NCI-H187 treated with DMSO at 0.1 percent for 48 hours (cell line): ENCODE measurements at places on chromosomes 6 and 20.

- no peak for DNase-seq
Measured at GRCh38 chr20:32577023-32577422, 8.1 kb downstream of the NOL4L start.

DNA sequence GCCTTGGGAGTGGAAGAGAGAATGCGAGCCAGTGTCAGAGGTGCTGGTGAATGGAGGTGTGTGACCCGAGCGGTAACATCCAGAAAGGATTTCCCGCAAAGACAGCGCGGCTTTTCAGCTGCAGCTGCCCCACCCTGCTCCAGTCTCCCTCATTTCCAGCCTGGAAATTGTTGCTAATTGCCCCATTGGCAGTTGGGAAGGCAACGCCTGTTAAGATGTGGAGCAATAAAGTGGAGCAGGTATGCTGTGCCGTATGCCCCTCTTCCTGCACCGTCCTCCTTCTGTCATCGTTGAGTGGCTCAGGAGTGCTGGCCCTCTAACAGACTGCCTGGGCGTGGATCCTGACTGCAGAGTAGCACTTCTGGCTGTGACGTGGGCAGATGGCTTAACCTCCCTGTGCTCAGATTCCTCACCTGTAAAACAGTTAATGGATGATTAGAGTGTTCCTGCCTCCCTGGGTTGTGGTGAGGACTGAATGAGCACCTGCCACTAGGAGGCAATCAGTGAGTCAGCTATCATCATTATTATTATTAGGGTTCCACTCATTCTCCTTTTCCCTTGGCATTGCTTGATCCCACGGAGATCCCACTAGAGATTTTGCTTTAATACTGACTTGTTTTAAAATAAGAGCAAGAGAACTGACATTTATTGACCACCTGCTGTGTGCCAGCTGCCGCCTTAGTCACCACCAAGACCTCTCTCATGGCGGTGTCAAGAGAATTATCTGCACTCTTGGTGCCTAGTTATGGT is 11.7 kb downstream of the ARFGEF2 start:
- DNase-seq: peak; percentile 96

GRCh38 chr6:53524455-53524815 is 20.5 kb downstream of the GCLC start:
- no peak for DNase-seq

GRCh38 chr6:132734694-132735236 is 20.9 kb upstream of the VNN1 start:
- no peak for DNase-seq

DNA sequence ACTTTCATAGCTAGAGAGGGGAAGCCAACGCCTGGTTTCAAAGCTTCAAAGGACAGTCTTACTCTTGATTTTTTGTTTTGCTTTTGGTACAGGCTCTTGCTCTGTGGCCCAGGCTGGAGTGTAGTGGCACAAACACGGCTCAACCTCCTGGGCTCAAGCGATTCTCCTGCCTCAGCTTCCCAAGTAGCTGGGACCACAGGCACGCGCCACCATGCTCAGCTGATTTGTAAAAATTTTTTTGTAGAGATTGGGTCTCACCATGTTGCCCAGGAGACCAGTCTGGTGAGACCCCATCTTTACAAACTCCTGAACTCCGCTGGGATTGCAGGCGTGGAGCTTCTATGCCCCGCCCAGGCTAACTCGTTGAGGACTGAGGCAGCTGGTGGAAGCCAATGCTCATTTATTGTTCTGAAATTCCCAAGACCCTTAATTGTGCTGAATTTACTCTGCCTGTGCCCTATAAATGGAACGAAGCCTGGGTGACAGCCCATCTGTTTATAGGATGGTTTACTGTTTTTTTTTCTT is 18.0 kb downstream of the SRSF3 start:
- no peak for DNase-seq

DNA sequence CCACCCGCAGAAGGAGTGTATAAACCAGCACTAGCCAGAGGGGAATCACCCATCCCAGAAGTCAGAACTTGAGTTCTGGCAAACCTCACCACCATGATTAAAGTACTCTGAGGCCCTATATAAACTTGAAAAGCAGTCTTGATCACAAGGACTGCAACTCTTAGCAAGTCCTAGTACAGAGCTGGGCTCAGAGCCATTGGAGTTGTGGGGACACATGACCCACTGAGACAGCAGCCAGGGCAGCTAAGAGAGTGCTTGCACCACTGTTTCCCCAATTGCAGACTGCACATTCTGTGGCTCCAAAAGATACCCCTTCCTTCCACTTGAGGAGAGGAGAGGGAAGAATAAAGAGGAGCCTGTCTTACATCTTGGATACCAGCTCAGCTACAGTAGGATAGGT is 4.7 kb upstream of the MCM9 start:
- DNase-seq: no peak

DNA sequence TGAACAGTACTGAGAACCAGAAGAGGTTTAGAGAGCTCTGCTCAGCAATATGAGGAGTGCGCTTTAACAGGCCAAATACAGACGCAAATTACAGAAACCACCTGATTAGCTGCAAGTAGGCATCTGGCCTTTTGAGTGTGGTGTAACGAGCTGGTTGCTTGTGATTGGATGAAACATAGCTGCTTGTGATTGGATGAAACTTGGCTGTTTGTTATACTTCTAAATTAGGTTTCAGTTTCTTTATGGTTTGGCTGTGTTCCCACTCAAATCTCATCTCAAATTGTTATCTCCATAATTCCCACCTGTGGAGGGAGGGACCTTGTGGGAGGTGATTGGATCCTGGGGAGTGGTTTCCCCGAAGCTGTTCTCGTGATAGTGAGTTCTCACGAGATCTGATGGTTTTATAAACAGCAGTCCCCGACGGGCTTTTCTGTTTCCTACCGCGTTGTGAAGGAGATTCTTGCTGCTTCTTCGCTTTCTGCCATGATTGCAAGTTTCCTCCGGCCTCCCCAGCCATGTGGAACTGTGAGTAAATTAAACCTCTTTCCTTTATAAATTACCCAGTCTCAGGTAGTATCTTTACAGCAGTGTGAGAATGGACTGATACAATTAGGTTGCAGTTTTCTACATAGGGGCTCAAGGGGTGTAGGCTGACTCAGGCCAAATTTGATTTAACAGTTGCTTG is 655.9 kb upstream of the MAN1A1 start:
- DNase-seq: no peak

- no peak for DNase-seq
Measured at GRCh38 chr6:120990866-120991265, 343.4 kb downstream of the TBC1D32 start.

- DNase-seq: no peak
Measured at GRCh38 chr6:52108128-52108527, 20.7 kb upstream of the PKHD1 start.

DNA sequence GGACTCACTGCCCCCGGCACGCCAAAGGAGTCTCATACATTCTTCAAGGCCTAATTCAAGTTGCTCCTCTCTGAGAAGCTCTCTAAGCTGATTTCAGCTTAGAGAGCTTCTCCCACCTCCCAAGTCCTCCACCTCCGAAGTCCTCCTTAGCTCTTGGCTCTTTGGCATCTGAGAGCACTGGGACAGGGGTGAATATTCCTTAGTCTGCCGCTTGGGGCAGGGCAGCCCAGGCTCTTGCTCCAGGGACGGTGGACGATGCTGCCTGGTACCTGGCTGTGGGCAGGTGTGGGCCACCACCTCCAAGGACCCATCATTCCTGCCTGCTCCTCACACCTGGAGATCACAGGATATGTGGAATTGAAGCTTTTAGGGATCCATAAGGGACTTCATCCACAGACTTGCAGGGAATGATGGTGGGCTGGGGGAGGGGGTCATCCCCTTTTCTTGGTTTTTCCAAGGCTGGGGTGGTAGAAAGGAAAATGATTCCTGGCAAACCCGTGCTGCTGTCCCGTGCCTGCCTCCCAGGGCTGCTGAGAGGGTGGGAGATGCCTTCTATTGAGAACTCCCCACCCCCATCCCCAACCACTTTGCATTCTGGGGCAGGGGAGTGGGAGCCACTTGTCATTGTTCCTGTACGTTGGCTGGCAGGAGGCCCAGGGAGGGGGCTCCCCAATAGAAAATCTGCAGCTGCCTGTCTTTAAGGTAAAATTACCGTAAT is 57.4 kb downstream of the ARHGAP40 start:
- no peak for DNase-seq

GRCh38 chr6:5665667-5666066 is 341.1 kb downstream of the NRN1 start:
- DNase-seq: no peak

DNA sequence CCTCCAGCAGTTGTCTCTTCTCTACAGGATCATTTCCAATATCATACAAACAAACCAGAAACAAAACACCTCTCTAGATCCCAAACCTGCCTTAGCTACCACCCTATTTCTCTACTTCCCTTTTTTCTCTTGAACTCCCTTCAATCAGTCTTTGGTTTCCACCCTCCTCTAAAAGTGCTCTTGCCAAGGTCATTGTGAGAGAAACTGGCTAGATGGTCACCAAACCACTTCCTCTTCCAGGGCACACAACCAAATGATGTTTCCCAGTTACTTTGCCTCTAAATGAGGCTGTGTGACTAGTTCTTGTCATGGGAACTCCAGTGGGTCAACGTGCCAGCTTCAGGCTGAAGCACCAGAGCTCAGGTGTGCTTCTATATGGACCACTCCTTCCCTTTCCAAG is 85.8 kb upstream of the ARMC2 start:
- no peak for DNase-seq

DNA sequence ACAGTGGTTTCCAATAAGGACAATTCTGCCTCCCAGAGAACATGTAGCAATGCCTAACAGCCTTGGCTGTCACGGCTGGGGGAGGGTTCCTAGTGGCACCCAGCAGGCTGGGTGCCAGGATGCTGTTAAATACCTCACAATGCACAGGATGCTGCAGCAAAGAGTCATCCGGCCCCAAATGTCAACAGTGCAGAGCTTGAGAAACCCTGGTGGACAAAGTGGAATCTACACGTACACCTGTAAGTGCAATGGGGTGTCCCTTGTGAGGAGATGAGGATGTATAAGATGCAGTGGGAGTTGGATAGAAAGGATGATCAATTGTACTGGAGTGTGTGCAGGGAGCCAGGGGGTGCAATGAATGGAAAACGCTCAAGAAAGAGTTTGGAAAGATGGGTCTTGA is 142.4 kb downstream of the FNDC1 start:
- no peak for DNase-seq

- no peak for DNase-seq
Measured at GRCh38 chr6:157693867-157694266, 129.2 kb upstream of the SNX9 start.

- DNase-seq: no peak
Measured at GRCh38 chr6:125808060-125808459, 17.3 kb downstream of the NCOA7 start.

DNA sequence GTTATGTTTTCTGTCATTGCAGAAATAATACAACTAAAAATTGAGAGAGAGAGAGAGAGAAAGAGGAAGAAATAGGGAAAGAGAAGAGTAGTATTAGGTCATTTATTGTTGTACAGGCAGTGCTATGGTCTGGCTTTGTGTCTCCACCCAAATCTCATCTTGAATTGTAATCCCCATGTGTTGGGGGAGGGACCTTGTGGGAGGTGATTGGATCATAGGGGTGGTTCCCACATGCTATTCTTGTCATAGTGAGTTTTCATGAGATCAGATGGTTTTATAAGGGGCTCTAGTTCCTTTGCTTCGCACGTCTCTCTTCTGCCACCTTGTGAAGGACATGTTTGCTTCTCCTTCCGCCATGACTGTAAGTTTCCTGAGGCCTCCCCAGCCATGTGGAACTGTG is 677.4 kb upstream of the CHD6 start:
- DNase-seq: no peak

- DNase-seq: no peak
Measured at GRCh38 chr20:1296117-1296610, 30.1 kb downstream of the SNPH start.

GRCh38 chr6:64985726-64986125 is 721.3 kb downstream of the EYS start:
- DNase-seq: no peak

DNA sequence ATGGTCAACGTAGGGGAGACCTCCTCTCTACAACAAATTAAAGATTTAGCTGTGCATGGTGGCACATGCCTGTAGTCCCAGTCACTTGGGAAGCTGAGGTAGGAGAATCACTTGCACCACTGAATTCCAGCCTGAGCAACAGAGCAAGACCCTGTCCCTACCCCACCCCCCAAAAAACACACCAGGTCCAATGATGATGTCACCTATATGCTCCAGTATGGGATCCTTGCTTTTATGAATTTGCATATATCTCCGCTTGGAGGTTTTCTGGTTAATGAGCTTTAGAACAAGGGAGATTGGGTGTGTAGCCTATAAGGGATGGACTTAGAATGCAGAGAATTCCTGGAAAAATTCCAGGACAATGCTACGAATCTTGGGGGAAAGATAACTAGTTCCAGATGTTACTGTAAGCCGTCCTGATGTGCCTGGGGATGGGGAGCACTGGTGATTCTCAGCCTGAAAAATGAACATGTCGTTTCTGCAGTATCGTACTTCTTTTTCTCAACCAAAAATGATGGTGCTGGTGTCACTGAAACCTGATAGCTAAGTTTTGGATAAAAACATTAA is 61.1 kb downstream of the ZBTB2 start:
- no peak for DNase-seq

DNA sequence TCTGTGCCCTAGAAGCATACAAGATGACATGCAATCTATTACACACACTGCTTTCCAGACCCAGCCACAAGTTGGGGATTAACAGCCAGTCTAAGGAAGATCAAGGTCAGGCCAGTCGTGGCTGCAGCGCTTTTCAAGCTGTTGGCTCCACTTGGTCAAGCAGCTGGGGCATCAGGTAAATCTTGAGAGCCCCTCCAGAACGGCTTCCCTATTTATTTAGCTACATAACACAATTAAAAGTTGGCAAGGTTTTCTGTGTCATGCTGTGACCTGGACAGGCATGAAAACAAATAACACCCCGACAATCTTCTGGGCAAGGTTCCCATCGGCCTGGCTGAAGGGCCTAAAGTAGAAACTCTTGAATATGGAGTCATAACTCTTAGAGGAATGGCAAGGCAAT is 524.3 kb downstream of the PRKN start:
- DNase-seq: no peak

DNA sequence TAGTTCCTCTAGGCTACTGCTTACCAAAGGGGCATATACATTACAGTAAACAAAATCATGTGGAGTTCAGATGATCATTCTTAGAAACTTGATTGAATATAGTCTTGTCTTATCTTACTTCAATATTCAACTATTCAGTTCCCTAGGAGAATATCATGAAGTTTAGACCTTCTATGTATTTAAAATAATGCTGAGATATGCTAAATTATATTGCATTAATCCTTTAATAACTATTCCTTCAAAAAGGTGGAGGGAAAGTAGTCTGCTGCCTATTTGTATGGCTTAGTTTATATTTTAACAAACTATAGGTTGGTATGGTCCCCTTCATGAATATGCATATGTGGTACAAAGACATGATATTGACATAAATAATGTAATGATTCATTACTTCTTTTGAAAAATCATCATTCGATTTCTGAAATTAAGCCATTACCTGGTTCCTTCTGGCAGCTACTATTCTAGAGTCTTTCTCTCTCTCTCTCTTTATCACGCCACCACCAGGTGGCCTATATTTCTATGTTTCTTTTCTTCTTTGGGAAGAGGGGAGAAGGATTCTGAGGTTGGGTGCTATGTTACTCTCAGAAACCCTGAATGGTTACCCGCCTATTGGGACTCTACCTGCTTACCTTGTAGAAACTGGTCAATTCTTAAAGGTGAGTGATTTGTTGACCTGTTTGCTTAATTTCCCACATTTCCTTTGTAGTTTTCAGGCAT is 855.8 kb downstream of the HACE1 start:
- DNase-seq: no peak
